AG08396 (cell line): ENCODE measurements at places on chromosomes 1 and 21.

GRCh38 chr1:235139315-235139714, 10.7 kb upstream of the TOMM20 start:
- DNase-seq, result no peak

GRCh38 chr21:45970674-45971615, 10.6 kb upstream of the COL6A1 start:
- peak; percentile 83 for DNase-seq

GRCh38 chr1:100178091-100178490, at the start of gene LRRC39:
Gene LRRC39 (minus strand): TSS chr1:100178256. CDS start chr1:100168516, 9,740 bp downstream.
- DNase-seq, result no peak

DNA sequence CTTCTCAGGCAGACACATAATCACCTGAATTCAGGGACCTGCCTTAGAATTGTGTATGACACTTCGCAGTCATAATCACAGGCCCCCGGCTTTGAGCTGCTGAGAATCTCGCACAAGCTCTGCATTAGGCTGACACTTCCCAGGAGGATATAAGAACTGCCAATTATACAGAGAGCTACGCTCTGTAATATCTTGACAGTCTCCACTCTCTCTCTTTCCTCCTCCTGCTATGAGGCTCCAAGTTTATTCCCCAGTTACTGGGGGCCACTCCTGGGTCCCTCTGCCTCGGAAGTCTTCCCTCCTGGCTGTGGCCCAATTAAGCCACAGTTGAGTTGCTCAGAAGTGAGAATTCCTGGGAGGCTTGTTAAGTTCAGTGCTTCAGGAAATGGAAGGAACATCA, 42.7 kb downstream of the EBNA1BP2 start:
- no peak for DNase-seq

GRCh38 chr1:92583821-92584760, 97.4 kb upstream of the GFI1 start:
- peak; percentile 11 for DNase-seq

DNA sequence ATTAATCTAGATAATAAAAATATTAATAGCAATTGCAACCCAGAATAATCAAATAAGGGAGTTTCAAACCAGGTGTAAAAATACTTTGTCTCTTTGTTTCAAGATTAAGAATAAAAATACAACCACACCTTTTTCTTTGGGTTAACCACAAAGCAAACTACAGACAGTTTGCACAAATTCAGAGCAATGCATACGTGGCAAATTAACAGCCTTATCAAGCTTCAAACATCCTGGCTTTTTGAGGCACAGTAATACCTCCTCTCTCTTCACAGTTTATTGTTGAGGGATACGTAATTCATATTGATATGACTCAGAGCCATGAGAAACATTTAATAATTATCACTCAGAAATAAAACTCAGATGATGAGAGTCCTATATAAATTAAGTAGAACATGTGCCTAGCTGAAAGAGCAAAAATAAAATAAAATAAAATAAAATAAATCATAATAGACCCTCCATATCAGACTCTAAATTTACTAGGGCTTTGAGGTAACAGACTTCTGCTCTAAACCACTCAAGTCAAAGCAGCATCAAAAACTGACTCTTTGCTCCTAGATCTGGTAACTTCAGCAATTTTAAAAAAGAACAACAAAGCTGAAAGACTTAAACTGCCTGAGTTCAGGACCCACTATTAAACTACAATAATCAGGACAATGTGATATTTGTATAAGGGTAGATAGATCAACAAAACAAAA, 11.4 kb downstream of the EDEM3 start:
- no peak for DNase-seq

DNA sequence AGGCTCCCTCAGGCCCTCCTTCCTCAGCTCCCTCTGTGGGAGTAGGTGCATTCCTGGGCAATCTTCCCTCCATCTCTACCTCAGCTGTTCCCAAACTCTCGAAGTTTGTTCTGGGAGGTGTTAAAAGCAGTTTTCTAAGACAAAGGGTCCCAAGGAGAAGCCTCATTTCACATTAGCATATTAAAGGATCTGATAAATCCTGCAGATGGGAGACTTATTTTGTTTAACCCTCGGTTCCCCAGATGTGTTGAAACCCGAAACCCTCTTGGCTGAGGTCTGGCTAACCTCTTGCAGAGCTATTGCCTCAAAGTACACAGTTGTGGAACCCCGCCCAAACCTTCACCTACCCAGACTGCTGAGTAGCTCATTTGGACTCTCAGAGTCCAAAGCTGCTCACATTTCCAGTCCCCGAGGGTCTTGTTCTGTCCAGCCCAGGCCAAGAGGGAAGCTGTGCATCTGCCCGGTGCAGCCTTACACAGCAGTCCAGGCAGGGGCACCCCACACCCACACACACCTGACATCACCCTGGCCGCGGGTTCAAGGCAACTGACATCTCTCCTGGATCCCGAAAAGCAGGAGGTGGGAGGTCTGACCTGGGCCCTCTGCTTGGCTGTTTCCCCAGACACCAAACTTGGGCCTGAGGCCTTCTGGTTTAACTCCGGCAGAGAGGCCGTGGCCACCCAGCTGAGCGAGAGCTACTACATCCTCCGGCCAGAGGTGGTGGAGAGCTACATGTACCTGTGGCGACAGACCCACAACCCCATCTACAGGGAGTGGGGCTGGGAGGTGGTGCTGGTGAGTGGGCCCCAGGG, 19.5 kb upstream of the SELENON start:
- no peak for DNase-seq

- DNase-seq, result no peak
These were observed 8.9 kb upstream of the FMO3 start for GRCh38 chr1:171081763-171082201.

- DNase-seq, result peak; percentile 51
These were observed 65.1 kb downstream of the GADD45A start for GRCh38 chr1:67749844-67750690.

GRCh38 chr1:20723159-20723536, 5.3 kb upstream of the KIF17 start:
- DNase-seq, result no peak

GRCh38 chr1:27298632-27299384, 23.2 kb upstream of the TMEM222 start:
- DNase-seq, result no peak

- DNase-seq, result peak; percentile 89
These were observed at the start of the genes AMPD2 and GNAT2 for GRCh38 chr1:109619576-109620400. Gene AMPD2 (plus strand): TSS chr1:109619837. CDS start chr1:109621176, 1,339 bp downstream. Gene GNAT2 (minus strand): TSS chr1:109619616. CDS start chr1:109612870, 6,746 bp downstream.

GRCh38 chr21:25425156-25425555, 182.1 kb downstream of the MRPL39 start:
- no peak for DNase-seq

DNA sequence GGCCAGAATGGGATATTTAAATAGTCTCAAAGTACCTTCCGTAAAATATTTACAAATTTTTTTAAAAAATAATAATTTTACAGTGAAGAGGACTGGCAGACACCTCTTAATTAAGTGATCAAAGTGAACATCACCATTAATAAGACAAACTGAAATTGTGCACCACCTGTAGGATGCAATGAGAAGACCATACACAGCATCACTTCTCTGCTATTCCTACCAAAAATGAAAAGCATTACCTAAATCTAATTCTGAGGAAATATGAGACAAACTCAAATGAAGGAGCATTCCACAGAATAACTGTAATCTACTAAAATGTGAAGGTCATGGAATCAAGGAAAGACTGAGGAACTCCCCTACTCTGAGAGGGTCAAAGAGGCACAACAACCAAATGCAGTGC, 68.2 kb upstream of the PRDX6 start:
- no peak for DNase-seq

DNA sequence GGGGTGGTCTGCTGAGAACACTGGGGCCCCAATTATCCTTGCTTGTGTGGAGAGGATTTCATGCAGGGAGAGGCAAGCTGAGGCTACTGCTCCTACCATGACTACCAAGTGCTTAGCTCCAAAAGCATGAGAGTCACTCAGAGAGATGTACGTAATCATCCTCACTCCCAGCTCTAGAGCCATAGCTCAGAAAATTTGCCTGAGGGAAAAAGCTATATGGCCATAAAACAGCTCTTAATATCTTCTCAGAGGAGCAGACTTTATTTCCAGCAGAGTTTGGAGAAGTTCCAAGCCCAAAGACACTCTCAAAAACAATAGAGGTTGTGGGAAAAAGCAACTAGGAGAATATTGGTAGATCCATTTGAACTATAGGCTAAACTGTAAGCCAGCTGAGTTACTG, 106.4 kb upstream of the PBX1 start:
- no peak for DNase-seq

- no peak for DNase-seq
These were observed 3.4 kb downstream of the KDM4A start for GRCh38 chr1:43653339-43653738.

DNA sequence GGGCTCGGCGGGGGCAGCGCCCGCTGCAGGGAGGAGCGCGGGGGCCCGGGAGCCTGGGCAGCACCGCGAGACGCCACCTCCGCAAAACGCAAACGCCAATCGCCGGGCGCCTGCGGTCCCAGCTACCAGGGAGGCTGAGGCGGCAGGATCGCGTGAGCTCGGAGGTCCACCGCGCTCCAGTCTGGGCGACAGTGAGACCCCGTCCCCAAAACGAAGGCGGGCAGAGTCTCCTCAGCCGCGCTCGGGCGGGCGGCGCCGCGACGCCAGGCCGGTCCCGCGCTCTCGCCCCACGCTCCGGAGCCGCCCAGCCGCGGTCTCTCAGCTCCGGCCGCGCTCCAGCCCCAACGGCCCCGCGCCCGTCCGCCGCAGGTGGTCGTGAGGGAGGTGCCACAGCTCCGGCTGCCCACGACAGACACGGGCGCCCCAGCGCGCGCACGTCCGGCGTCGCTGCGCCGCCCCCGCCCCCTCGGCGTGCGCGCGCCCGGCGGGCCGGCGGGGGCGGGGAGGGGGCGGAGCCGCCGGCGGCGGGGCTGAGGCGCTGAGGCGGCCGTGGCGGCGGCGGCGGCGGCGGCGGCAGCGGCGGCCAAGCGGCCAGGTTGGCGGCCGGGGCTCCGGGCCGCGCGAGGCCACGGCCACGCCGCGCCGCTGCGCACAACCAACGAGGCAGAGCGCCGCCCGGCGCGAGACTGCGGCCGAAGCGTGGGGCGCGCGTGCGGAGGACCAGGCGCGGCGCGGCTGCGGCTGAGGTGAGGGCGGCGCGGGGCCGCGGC, at the start of gene ADARB1:
ADARB1 (plus strand) TSS at position 533 of the 770 bp plus-strand sequence. CDS start 97,077 bp downstream, outside the sequence.
- peak; percentile 92 for DNase-seq

DNA sequence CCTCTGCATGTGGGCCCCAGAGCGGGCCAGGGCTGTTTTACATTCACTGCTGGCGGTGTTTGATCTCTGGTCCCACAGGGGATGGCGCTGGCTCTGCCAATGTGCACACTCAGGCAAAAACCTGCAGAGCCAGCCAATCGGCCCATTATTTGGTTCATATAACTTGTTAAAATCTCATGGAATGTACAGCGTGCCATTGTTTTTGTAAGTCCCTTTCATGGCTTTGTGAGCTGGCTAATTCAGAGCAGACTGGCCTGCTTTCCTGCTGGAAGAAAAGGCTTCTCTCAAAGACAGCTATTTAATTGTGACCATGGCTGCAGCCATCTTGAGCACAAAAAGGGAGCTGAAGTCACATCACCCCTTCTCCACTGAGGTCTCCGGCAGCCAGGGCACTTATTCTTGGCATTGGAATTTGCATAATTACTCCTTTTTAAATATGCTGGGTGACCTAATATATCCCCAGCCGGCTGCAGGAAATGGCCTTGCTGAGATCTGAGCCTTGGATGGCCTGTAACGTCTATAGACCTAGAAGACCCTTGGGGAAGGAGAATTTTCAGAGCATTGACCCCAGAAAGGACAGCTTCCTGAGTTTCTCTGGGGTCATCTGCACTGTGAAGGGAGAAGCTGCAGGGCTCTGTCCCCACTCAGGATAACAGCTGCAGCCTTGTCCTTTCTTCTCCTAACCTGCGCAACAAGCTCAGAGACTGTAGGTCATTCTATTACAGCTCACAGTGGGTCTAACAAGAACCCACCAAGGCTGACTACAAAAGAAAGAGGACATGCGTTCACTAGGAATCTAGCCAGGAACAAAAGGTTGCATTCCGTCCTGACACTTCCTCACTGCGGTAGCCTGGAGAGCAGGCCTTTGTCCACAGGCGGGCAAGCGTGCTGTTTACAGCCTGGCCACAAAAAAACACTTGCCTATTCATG, 45.8 kb downstream of the BCAR3 start:
- DNase-seq, result no peak

- DNase-seq, result no peak
These were observed 15.0 kb downstream of the LBR start for GRCh38 chr1:225412803-225413351.

DNA sequence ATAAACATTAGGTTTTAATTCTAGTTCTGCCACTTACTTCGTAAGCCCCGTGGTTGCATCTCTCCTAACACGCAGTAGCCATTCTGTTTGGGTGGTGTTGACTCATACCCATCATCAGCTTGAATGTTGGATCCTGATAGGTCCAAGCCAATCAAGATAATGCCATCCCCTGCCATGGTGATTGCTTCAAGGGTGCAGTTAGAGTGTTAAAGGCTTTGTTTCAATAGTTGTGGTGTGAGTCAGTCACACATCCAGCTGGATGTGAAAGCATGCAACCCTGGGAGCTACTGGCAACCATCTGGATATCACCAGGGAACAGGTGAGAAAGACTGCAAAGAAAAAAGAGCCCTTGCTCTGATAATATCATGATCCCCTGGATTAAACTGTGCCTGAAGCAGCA, 69.1 kb downstream of the OMA1 start:
- DNase-seq, result no peak

GRCh38 chr1:86636898-86637297, 67.5 kb upstream of the SH3GLB1 start:
- DNase-seq, result no peak

- DNase-seq, result no peak
These were observed 164.4 kb upstream of the GORAB start for GRCh38 chr1:170367615-170368014.

DNA sequence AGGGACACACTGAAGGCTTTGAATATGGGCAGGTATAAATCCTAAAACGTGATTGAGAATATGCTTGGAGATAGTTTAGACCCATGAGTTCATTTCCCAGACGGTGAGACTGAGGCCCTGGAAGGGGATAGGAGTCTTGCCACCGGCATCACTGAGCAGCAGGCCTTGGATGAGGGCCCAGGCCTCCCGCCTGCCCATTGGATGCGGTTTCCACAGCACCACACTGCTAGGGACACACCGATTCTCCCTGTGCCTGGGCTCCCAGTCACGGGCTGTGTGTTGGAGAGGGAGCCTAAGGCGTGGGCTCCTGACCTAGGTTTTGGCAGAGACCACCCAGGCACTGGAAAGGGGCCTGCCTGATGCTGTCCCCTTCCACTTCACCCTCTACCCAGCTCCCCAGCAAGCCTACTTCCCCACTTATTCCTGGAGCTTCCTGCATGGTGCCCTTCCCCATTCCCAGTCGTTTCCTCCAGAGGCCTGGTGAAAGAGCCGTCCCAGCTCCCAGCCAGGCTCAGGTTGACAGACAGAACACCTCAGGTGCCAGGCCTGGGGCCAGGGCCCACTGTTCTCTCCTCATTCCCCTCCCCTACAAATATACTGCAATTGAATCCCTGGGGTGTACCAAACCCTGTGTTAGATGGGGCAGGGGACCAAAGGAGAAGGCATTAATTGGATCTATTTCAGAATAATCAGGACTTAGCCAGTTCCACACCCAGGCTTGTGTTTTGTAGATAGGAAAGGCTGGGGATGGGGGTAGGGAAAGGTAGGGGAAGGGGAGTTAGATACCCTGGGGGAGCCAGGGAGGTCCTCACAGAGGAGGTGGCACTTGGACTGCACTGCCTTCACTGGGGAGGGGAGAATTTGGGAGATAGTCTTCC, 3.4 kb downstream of the FOXO6 start:
- no peak for DNase-seq
